ENCODE measurements at places on chromosomes 6 and 20. TPM values are rescaled to one million over a fixed set of nuclear protein-coding genes. Genes with fewer than 3 reads are reported as not detected.

Gene TFAP2C
- 0.50 TPM for total RNA-seq

Gene SLC44A4
- 0.20 TPM for total RNA-seq

Gene CRISP2
- 0.44 TPM for total RNA-seq

Gene IYD
- not detected for total RNA-seq

Gene SGK2
- 20.7 TPM for total RNA-seq

Gene KIZ
- 28.9 TPM for total RNA-seq

Gene THEMIS
- 0.10 TPM for total RNA-seq

Gene FAM184A
- total RNA-seq: 30.3 TPM

Gene DNAJC5
- 80.6 TPM for total RNA-seq

Gene ILRUN
- 29.6 TPM for total RNA-seq

Gene MYLIP
- total RNA-seq: 20.1 TPM

Gene WASF1
- total RNA-seq: 63.7 TPM

Gene ESR1
- total RNA-seq: 0.33 TPM

Gene HAO1
- not detected for total RNA-seq

Gene CLPSL2
- total RNA-seq: not detected

Gene SLC12A5
- 84.7 TPM for total RNA-seq

Gene TBX18
- total RNA-seq: 26.6 TPM

Gene ARID1B
- total RNA-seq: 49.8 TPM

Gene TREML4
- 0.10 TPM for total RNA-seq

Gene KIAA1755
- total RNA-seq: 21.6 TPM

Gene TNF
- total RNA-seq: not detected

Gene CRNKL1
- total RNA-seq: 39.3 TPM

Gene SCRT2
- total RNA-seq: 0.66 TPM

Gene TNFRSF6B
- total RNA-seq: 3.1 TPM

Gene CCN6
- not detected for total RNA-seq

Gene SMLR1
- total RNA-seq: not detected

Gene NR2E1
- total RNA-seq: not detected

Gene TINAG
- total RNA-seq: 0.10 TPM

Gene BACH2
- total RNA-seq: 11.0 TPM
